H4 (cell line): ENCODE measurements at places on chromosomes 13 and 19.

DNA sequence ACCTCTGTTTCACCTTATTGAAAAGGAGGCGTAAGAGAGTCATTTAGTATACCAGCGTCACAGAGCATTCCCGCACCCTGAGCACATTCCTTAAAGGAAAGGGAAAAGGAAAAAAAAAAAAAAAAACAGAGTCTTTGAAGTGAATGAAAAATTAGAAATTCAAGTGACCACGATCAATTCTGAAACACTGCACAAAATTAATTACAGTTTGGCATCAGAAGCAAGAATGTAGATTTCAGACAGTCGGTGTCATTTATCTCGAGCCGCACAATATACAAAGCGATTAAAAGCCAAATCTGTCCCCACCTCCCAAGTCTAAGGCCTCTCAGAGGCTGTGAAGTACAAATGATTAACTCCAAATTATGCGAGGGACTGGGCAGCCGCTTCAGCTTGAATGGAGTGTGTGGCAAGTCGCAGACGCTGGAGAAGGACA, 173.7 kb upstream of the ZNF507 start:
- no peak for DNase-seq

GRCh38 chr13:32134241-32135055, 102.9 kb downstream of the FRY start:
- DNase-seq = no peak

DNA sequence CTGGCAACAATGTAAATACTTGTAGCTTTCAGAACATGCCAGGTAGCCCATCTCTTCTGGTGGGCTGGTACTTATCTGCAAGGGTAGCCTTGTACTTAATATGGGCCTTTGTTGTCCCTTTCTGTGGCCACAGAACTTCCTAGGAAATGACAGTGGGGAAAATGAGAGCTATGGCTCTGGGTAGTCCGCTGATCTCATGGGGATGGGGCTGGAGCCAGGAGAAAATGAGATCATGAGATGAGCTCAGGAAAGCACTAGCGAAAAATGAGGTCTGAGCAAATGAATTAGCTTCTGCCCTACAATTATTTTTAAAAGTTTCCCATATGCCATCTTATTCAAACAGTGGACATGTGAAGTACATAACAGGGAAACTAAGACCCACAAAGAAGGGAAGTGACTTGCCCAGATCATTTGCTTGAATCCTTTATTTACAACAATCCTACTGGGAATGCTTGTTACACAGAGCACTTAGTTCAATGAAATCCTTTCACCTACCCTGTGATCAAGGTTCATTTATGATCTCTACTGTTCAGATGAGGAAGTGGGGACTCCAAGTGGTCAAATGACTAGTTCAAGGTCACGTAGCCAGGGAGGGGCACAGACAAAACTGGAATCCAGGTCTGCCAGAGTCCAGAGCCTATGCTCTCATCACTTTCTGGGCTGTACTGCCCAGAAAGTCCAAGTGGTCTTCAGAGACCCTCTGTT, 87.1 kb downstream of the PTPRS start:
- no peak for DNase-seq

- DNase-seq = no peak
Observed at GRCh38 chr19:18017275-18018083, 9.5 kb downstream of the ARRDC2 start.

- DNase-seq = peak; percentile 69
Observed at GRCh38 chr13:44243198-44243857, 130.3 kb upstream of the SERP2 start.

DNA sequence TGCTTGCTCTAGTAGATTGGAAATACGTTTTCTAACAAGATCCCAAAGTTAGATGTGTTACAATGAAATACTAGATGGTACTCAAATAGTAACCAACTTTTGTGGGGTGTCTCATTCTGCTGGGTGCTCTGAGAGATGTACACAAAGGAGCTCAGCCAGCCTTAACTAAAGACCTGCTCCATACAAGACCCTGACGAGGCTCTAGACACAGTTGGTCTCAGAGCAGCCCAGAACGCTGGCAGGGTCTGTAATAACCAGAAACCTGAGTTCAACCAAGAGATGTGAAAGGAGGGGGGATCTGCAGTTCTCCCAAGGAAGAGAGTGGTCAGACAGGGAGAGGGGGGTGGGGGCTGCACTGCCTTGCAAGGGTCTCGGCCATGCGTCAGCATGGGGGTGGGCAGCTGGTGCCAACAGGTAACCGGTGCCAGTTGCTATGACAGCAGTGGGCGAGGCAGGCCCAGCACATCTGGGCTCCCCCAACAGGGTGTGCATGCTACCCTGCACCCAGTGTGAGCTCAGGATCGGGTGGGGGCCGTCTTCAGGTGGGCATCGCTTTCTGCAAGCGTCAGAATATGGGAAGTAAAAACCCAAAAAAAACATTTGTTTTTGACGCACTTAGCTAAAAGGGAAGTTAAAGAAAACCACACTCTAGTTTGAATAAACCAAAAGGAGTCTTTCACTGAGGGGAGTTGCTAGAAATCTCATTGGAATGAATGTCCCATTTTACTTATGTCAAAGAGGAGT, 68.0 kb upstream of the GPR183 start:
- DNase-seq = no peak

DNA sequence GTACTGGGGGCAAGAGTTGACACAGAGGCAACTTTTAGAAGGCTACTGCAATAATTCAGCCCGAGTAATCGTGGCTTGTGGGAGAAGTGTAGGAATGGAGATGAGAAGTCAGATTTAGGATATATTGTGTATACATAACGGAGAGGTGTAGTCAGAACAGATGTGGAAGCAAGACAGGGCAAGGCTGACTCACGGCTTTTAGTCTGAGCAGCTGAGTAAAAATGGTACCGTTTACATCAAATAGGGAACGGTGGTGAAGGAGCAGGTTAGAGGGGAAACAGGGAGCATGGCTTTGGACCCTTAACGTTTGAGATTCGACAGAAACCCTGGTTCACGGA, 796 bp upstream of the LSM14A start:
- no peak for DNase-seq

DNA sequence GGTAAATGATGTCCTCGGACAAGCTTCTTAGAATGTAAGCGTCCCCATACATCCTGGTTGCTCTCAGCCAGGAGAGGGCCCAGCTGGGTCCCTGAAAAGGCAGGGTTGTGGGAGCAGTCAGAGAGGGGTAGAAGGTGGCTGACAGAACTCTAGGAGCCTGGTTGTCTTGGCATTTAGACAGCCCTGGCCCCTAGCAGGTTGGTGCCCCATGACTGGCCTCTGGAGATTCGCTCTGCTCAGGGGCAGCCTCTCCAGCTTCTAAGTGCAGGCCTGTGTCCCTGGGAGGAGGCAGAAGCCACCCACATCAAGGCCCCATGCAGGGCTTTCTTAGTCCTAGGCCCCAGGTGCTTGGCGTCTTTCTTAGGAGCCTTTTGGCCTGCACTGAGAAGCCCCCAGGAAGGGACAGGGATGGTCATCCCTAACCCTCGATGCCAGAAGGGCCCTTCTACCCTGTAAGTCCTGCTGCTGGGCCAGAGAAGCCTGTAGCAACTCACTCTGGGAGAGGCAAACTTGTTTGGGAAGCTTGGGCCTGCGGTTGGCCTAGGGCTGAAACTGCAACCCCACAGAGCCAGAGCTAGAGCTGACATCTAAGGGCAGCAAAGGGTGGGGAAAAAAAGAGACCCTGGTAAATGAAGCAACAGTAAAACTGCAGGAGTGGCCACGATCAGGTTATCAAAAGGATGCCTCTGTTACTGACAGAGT, 2.8 kb upstream of the CDX2 start:
- DNase-seq = no peak

DNA sequence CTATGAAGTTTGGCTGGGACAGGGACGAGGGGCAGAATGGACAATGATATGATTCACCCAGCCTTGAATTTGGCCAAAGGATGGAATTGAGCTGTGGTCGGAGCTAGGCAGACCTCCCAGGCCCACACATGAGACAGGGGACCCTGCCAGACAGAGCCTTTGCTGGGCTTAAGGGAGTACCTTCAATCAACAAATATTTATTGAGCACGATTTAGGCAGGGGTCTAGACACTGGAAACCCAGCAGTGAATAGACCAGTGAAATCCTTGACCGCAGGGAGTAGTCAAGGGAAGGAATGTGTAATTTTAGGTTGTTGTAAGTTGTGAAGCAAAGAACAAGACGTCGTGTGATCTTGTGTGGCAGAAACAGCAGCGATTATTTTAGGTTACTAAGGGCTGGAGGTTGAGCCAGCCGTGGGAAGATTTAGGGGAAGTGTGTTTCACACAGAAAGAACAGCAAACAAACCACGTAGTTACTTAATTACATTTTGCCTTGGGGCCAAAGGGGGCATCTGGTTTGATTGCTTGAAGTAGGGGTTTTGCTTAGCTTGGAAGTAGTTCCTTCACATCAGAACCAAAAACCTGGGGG, 16.9 kb upstream of the AP1M2 start:
- DNase-seq = no peak

DNA sequence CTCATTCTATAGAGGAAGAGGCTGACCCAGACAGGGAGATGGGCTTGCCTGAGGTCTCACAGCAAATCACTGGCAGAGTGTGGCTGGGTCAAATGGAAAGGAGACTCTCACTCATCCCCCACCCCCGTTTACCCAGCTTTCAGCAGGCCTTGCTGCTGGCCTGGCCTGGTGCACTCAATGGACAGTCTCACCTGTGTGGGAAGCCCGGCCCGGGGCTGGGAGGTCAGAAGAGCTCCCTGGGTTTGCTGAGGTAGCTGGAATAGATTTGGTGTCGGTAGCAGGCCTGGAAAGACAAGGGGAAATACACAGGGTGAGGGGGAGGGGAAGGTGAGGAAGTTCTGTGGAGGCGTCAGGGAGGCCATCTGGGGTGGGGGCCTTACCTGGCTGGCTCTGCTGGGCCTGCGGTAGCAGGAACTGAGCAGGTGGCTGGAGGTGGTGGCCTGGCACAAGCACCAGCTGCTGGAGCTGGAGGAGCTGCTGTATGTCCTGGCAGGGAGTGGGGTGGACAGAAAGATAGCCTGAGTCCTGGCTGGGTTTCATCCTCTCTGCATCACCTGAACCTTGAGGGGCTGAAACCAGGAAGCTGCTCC, 23.5 kb downstream of the ZNF574 start:
- no peak for DNase-seq

DNA sequence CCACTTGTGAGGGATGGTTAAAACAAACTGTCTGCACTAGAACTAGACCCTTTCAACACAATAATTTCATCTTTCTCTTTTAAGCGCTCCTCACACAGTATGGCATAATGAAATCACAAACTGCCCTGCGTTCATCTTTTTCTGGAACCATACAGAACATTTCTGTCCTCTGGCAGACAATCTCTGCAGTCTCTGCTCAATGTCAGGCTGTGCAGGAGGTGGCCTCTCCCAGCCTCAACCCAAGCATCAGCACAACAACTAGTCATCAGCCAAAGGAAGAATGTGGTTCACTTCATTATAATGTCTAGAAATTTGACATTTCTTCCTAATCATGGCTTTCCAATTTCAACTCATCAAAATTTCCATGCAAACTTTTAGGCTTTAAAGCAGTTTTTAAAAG, 125.1 kb upstream of the STARD13 start:
- no peak for DNase-seq

GRCh38 chr13:114134111-114134943, 1.9 kb upstream of the RASA3 start:
- DNase-seq = no peak

DNA sequence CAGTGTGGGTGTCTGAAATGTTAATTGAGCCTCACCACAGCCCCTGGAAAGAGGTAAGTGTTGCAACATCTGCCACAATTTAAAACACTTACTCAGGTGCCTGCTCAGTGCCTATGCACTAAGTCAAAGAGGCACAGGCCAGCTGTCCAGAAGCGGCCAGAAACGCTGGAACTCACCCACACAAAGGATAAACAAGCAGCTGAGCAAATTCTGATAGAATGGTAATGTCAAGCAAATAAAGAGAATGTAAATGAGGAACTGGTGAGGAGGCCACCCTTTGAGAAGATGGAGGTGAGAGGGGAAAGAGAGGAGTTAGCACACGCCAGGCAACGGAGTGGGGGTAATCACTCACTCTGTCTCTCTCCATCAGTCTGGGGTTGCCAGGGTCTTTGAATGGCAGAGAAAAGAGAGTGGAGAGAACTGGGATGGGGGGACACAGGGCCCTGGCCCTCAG, 67.7 kb upstream of the SERP2 start:
- DNase-seq = peak; percentile 17

GRCh38 chr13:75186379-75186778, 295.6 kb downstream of the TBC1D4 start:
- no peak for DNase-seq

GRCh38 chr13:36675213-36675536, 1.4 kb downstream of the SERTM1 start:
- no peak for DNase-seq

GRCh38 chr13:97316390-97316789, 94.3 kb downstream of the MBNL2 start:
- no peak for DNase-seq

DNA sequence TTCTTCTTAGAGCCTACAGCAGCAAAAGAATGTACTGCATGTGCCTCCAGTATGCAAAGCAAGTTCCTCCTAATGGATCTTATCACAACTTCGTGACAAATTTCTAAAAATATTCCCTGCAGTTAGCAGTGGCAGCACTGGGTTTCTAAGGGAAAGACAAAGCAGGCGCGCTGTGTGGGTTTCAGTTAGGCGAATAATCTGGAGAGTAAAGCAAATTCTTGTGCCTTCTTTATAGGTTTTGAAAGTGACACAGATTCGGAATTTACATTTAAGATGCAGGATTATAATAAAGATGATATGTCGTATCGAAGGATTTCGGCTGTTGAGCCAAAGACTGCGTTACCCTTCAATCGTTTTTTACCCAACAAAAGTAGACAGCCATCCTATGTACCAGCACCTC, 167.9 kb downstream of the LMO7 start:
- no peak for DNase-seq

GRCh38 chr19:34179066-34179465, 6.8 kb downstream of the LSM14A start:
- DNase-seq = no peak

DNA sequence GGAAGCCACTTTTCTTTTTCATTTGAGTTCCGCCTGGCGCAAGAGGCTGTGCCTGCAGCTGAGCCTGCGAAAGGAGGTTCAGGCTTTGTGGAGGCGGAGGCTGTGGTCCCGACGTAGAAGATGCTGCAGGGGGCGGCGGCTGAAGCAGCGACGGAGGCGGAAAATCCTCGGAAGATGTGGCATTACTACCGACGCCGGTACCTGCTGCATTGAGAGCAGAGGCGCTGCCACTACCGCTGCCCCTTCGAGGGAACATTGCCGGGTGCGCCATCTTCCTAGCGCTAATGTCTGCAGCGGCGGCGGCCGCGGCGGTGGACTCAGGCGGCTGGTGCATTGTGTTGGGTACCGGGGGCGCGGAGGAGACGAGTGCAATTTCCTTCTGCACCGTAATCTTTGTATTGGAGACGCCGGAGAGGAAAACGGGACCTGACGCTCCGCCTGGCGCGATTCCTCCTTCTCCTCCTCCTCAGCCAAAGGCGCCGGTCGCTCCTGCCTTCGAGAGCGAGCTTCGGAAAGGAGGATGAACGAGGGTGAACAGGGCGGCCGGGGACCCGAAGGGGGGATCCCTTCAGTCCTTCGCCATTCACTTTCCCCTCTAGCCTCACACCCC, at the start of gene TSC22D1:
TSC22D1 (minus strand) TSS at position 590 of the 610 bp plus-strand sequence; CDS start at position 334, 256 bp downstream.
- no peak for DNase-seq

GRCh38 chr19:35228177-35228930, at the start of gene FAM187B:
Gene FAM187B (minus strand): TSS chr19:35228739. CDS start chr19:35228680, 59 bp downstream.
- DNase-seq = peak; percentile 15
